ENCODE measurements at places on chromosomes 3 and 15.

- no peak for DNase-seq
Measured at GRCh38 chr15:47846128-47846868, 129.0 kb downstream of the SEMA6D start.

GRCh38 chr3:120741837-120742197, 499 bp downstream of the RABL3 start:
- DNase-seq, result peak; percentile 26

- DNase-seq, result no peak
Measured at GRCh38 chr3:11661052-11661656, 17.4 kb upstream of the VGLL4 start.

GRCh38 chr3:113339616-113340244, 101.6 kb downstream of the CFAP44 start:
- DNase-seq, result no peak

- no peak for DNase-seq
Measured at GRCh38 chr3:158452334-158452733, 118.7 kb upstream of the MLF1 start.

All from LoVo (cell line).